ENCODE measurements at places on chromosomes 11 and 22.

DNA sequence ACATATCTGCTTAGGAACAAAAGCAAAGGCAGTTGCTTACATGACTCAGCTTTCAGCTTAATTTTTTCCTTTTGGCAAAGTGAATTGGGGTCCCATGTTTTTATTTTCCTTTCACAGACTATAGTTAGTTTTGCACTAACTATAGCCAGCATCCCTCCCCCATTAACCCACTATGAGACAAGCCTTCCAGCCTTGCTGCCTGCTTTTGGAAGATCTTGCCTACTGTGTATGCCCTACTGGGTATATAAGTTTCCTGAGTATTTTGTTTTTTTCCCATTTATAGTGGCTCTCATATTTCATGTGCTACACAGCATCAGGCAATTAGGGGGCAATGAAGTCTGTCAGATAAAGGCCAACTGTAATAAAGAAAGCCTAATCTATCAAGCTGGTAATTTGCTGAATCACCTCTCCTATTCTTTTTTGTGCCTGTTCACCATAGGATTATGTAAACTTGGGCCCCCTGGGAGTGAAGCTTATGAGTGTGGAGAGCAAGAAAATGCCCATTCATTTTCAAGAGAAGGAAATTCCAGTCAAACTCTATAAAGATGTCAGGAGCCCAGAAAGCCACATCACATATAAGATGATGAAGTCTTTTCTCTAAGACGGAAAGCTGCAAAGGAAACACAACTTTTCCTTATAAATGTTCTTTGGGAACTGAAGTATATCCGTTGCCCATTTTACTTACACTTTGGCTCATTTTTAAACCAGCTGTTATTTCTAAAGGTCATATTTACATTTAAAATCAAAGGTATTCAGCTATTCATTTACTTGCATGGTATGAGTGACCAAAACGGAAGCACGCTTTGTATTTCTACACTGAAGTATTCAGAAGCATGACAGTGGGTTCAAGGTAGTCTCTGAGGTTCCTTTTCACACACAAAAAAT, 64.0 kb downstream of the CCDC83 start:
- DNase-seq, result no peak

- no peak for DNase-seq
These were observed at the start of gene PTPRCAP for GRCh38 chr11:67437082-67437808. TSS of gene PTPRCAP (minus strand) at chr11:67437682. CDS start at chr11:67437619, 63 bp downstream.

DNA sequence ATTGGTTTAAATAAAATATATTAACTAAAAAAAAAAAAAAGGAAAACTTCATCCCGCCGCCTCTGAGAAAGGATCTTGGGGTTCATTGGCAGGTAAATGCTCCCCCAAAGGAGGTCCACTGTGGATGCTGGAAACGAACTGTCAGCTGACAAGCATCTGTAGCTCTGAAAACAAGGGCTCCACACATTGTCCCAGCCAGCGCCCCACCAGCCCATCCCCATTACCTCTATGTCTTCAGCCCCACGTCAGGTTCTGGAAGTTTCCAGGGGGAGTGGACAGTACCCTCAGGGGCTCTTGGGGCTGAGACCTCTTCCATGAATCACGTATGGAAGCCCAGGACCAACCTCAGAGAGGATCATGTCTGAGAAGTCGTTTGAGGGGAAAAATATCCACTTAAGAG, 66.4 kb upstream of the WNT7B start:
- DNase-seq, result no peak

DNA sequence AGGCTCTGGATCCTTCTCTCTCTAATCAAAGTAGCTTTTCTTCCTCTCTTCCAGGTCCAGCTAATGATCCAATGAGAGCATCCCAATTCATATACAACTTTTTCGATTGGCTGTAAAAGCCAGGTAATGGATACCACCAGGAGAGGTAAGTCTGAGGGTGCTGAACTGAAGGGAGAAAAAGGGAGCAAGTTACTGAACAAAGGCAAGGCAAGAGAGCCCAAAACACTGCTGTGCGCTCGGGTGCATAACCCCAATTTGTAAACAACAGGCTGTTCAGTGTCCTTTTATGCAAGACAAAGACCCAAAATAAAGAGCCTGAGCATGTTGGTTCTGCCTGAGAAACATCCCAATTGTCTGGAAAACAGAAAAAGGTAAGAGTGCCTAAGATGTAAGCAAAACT, 260.1 kb downstream of the DCDC1 start:
- DNase-seq, result no peak

DNA sequence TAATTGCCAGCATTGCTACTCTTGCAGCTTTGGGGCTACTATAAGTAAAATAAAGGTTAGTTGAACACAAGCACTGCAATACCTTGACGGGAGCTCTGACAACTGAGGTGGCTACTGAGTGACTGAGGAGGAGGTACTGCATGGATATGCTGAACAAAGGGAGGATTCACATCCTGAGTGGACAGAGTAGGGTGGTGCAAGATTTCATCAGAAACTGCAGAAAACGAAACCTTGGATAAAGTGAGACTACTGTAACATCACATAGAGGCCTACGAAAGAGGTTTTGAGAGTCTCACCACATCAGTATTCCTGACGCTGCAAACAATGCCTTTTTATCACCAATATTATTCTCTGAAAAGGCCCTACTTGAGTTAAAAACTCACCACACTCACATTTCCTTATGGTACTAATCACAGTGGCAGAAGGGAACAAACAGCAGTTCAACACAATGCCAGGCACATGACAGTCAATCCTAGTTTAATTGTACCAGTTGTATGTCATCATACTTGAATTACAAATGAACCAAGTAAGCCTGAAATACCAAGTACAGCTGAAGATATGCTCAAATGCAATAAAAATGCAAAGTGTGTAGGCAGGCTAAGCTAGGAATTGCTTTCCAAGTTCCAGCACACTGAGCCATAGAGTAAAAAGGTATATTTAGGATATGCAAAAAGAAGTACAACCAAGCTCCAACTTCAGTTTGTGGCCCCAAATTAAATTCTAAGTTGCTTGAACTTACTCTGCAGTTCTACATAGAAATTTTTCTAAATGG, 4.0 kb upstream of the GPR83 start:
- DNase-seq, result no peak

GRCh38 chr11:16114431-16114830, 241.9 kb downstream of the SOX6 start:
- no peak for DNase-seq

DNA sequence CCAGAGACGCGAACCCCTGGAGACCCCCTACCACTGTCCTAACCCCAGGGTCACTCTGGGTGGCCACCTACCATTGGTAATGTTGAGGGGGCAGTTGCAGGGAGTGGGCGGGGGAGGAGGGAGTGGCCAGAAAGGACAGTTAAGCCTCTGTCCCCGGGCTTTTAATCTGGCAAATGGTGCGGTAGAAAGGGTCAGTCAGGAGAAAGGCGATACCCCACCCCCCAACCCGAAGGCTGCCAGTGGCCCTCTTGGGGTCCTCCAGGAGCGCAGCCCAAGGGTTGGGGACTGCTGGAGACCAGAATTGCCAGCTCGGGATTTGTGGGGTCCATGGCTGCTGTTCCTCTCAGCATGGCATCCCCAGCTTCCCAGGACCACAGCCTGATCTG, 742 bp downstream of the P2RY2 start:
- DNase-seq, result no peak

DNA sequence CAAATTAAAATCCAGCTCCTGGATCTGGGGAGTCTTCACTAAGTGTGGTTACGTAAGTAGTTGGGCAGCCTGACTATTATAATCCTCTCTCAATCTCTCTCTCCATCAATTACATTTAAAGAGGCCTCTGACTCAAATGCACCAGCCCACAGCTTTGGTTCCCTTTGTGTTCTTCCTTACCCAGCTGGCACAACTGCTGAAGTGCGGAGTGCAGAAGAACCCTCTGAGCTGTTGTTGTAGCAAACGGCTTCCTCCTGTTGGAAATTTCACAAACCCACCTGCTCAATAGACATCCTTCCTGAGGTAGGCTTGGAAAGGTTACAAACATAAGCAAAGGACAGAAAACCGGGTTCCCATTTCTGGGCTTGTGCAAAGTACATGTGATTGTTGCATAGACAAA, 17.0 kb upstream of the SORL1 start:
- no peak for DNase-seq

GRCh38 chr11:92227959-92228935, 3.6 kb downstream of the FAT3 start:
- DNase-seq, result no peak

- DNase-seq, result no peak
These were observed 69.2 kb upstream of the PRR5 start for GRCh38 chr22:44632541-44633396.

DNA sequence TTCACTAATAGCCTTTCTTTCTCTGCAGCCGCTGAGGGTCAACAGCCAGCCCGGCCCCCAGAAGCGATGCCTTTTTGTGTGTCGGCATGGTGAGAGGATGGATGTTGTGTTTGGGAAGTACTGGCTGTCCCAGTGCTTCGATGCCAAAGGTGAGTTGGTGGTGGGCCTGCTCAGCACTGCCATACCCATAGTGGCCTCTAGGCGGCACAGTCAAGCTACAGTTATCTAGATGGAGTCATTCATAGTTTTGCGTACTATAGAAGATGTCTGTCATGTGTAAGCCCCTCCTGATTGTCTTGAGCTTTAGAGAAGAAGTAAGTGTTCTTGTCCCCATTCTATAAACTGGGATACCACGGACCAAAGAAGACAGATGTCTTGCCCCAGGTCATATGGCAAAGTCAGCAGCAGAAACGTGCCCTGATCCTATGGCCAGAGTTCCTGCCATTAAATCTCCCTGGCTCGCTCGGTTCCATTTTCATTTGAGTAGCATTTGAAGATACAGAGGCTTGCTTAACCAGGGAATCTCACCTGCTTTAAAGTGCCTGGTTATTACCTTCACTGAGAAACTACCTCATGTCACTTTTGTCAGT, 42.1 kb upstream of the CRTAM start:
- no peak for DNase-seq

- DNase-seq, result no peak
These were observed 9.2 kb downstream of the ADORA2A start for GRCh38 chr22:24436553-24436952.

- DNase-seq, result no peak
These were observed 389.0 kb downstream of the TBC1D22A start for GRCh38 chr22:47151490-47151889.
